ENCODE measurements at places on chromosomes 1 and 21. TPM values are rescaled to one million over a fixed set of nuclear protein-coding genes. Genes with fewer than 3 reads are reported as not detected.

Gene UBE2Q1
- total RNA-seq = 109 TPM

- DNase-seq = no peak
These were observed 20.6 kb upstream of the PTTG1IP start for GRCh38 chr21:44893948-44894656.

DNA sequence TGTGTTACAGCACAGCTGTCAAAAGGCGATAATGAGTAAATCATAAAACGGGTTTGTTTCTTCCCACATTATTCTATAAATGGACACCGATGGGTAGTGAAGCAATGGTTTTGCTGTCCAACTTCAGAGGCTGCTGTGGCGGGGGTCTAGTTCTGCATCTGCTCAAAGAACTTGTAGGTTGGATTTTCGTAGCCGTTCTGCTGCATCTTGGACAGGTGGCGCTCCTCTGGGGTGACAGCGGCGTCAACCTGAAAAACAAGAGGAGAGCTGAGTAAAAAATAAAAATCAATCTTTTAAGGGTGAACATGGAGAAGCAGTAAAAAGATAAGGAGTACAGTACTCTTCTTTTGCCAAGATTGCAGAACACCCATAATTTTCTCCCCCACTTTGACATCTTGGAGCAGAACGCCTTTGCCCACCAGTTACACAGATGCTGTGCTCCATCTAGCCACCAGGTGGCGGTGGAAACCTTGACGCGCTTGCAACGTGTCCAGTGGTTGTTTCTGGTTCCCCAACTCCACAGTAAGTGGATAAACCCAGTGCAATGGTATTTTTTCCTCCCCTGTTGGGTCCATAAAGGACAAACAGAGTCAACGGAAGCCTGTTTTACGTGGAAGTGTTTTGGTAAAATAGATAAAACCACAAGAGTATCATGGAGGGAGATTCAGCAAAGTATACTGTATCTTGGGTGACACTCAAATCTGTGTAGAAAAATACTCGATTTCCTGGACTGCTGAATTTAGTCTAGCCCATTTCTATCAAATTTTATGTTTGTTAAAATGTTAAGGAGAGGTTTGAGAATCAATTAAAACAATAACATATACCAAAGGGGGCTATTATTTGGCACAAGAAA lies 147.0 kb downstream of the GABPA start:
- DNase-seq = peak; percentile 52

- peak; percentile 46 for DNase-seq
These were observed 950 bp upstream of the EVA1C start for GRCh38 chr21:32411350-32412161.

Gene KIF17
- not detected for total RNA-seq

Data from naive thymus-derived CD8-positive, alpha-beta T cell (primary cell).